ENCODE measurements at places on chromosomes 1 and 21.

DNA sequence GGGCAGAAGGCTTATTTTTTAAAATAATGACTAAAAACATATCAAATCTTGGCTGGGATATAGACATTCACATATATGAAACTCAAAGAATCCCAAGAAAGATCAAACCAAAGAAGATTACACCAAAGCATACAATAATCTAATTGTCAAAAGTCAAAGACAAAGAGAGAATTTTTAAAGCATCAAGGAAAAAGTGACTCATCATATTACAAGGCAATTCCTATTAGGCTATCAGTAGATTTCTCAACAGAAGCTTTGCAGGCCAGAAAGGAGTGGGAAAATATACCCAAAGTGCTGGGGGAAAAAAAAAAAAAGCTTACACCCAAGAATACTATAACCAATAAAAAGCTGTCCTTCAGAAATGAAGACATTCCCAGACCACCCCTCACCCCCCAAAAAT lies 375.6 kb downstream of the BRINP2 start:
- no peak for DNase-seq

DNA sequence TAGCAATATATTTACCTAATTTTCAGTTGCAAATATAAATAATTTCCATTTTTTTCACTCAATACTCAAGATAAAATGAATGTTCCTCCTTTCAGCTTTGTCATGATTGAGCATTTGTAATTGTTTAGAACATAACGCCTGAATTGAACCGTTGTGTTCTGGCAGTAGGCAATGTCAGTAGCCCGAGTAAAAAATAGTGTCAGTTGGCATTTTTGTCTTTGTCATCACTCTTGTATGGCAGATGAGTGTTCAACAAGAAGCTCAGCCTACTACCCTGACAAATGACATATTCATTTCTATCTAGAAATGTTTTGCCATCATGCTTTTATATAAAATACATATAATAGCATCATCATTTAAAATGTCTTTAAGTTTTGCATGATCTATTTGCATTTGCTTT lies 691.4 kb upstream of the NCAM2 start:
- DNase-seq, result no peak

DNA sequence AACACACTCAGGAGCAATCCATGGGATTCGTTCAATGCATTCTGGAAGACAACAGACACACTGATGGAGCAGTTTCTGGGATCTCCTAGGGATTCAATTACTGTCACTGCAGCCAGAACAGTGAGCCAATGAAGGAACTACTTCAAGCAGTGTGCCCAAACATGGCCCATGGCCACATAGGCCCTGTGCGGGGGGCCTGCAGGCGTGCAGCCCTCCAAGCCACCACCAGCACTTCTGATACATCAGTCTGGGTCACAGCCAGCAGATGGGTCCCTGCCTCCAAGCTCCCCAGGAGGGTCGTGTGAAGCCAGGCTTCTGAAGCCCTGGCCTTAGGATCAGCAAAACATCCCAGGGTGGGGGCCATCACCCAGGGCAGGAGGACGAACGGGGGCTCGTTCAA lies 99.3 kb downstream of the RAVER2 start:
- DNase-seq, result no peak

GRCh38 chr1:186896211-186896610 lies 67.5 kb downstream of the PLA2G4A start:
- DNase-seq, result no peak

DNA sequence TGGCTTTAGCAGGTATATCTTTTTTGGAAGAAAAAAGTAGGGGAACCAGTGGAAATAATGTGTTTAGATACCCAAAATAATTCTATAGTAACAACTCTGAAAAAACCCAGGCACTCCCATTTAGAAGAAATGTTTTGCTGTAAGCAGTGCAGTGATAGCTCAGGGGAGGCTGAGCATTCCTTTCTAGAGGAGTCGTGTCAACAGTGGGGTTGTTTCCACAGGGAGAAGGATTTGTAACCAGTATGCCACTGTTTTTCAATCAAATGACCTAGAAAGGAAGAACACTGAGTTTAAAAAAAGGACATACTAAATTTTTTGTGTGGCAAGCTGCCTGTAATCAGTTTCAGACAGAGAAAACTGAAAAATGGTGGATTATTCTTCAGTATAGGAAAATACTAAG lies 2.4 kb downstream of the PGD start:
- DNase-seq, result no peak

GRCh38 chr21:45818276-45818903 lies 163.2 kb upstream of the COL6A1 start:
- no peak for DNase-seq

GRCh38 chr1:108826081-108826635 lies 30.7 kb downstream of the AKNAD1 start:
- no peak for DNase-seq

DNA sequence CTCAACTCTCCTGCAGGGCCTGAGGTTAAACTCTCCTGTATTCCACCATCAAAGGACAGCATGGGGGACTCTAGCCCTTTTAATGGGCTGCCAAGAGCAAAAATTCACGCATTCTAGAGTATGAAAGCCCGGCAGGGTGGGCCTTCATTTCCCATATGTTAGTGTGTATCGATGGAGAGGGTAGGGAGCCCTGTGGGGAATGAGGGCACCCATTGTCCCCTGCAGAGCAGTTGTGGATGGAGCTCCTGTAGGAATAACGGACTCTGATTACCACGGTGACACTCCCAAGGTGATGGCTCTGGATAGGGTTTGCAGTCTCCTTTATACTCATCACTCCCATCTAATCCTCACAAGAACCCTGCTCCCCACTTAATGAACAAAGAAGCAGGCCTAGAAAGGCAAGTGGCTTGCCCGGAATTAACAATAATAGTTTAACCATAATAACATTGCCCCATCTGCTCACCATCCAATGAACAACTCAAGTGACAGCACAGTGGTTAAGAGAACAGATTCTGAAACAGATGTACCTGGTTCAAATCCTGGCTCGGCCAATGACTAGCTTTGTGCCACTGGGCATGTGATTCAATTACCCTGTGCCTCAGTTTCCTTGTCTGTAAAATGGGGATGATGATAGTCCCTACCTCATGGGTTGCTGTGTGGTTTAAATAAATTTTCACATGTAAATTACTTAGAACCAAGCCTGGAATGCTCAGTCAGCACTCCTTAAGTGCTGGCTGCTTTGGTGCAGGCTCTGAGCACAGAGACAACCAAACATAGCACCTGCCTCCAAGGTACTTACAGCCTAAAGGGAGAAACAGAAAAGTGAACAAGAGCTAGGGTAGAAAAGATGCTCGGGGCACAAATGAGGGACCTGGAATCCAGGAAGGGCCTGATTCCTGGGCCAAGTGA lies 29.0 kb downstream of the HIVEP3 start:
- no peak for DNase-seq

DNA sequence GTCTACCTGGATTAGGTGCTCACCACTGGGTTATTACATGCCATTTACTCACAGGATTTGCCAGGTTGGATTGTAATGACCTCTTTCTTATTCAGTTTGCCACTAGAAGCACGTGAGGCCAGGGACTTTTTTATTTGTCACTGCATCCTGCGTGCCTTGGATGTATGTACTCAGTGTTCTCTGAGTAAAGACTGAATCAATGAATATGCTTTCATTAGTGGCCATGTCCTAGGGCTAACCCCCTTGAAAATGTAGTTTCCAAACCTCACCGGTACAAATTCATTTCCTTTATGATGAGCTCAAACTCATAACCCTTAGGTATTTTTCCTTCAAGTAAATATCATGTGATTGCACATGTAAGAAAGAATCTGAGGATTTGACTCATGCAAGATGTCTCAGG lies 1.3 kb upstream of the ZP4 start:
- no peak for DNase-seq

- no peak for DNase-seq
These were observed 19.8 kb downstream of the CD1D start for GRCh38 chr1:158200527-158200926.

DNA sequence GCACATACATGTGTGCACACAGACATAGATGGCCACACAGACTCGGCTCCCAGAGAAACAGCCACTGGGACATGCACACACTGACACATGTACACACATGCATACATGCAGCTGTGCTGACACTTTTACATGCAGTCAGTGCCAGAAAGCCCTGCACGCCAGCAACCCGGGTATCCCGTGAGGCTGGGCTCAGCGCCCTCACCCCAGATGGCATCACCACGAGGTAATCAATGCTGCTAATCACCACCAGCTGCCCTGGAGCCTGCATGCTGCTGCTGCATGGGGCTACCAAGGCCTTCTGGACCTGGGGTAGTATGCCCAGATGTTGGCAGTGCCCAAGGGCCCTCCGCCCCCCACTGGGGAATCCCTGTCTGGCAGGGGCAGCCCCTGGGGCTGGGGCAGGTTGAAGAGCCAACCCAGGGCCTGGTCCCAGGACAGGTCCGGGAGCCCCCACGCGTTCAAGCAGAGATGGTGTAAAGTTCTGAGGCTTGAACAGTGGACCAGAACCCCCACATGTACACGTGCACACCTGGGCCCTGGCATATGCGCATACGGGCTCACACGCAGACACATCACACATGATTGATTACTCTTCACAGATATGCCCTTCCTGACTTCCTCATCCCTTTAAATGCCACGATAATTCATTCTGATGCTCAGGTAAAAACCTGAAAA lies 2.7 kb upstream of the COL16A1 start:
- no peak for DNase-seq

- DNase-seq, result no peak
These were observed 109.8 kb downstream of the JAK1 start for GRCh38 chr1:64856553-64856952.

DNA sequence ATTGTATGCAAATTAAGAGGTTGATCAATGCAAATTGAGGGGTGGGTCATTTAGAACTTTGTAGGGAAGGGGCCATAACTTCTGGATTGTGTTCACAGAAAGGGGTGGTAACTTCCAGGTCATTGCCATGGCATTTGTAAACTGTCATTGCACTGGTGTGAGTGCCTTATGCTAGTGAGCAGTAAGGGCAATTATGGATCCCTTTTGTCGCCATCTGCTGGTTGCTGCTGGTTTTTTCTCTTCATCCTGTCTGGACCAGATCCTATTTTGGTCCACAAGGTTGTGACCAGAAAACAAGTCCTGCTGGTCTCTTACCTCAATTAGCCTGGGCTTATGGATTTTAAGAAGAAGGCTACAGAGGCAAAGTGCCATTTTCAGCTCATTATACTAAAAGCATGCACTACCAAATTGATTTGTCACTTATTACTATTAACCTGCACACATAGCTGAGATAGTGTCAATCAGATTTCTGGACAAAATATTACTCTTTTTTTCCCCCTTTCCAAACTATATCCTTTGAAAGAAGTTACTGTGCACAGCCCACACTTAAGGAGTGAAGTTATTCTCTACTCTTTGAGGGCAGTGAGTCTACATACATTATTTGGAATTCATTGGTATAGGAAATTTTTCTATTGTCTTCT lies 196.2 kb downstream of the ZC3H11B start:
- peak; percentile 2 for DNase-seq

GRCh38 chr1:203691447-203691846 lies 64.8 kb downstream of the ATP2B4 start:
- no peak for DNase-seq

DNA sequence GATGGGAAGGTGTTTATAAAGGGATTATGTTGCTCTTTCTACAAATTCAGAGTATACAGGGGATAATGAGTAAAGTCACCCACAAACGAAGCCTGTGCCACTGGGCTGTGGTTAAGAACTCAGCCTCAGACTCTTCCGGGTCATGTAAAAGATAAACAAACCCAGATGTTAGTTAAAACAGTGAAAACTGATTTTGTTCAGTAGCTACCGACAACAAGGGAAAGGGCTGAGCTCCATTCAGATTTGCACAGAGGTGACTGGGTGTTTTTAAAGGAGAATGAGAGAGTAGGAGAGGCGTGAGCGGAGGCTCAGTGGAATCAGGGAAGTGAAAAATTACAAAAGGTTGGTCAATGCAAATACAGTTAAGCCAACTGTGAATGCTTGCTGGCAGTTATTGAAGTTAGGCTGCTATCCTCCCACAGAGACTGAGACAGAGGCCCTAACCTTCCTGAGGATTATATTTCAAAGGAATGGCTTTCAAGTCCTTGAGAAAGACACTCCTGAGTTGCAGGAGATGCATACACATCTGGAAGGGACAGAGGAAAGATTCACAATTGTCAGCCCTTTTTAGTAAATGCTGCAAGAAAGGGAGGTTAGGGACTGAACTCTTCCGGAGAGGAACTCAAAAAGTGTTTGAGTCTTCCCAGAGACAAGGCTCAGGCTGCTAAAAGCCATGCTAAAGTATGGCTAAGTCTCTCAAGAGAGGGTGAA lies 29.9 kb upstream of the SAMD13 start:
- no peak for DNase-seq

DNA sequence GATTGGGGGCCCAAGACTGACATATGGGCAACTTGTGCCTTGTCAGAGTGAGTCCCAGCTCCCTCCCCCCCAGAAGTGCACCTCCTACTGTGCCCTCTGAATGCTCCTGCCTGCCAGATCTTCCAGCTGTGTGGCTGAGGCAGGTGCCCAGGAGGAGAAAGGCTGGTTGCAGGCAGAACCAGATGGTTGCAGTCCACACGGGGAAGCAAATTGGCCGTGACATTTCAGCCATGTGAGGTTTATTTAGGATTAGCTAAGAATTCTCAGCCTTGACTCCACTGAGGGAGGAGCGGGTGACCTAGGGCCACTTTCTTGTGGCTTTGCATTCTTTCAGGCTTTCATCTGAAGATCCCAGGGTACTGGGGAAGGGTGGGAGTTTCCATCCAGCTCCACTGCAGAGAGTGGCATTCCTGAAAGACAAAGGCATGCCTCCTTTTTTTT lies 33.8 kb downstream of the PEX14 start:
- DNase-seq, result peak; percentile 86

- DNase-seq, result no peak
These were observed 106.4 kb downstream of the TGFBR3 start for GRCh38 chr1:91779548-91780021.

- DNase-seq, result no peak
These were observed 19.3 kb downstream of the SPEN start for GRCh38 chr1:15866721-15867201.

GRCh38 chr1:36570478-36571060 lies 87.9 kb upstream of the CSF3R start:
- DNase-seq, result no peak

GRCh38 chr1:183607322-183607980 lies 17.2 kb upstream of the NCF2 start:
- DNase-seq, result no peak

All from DMS79 (cell line).